H4 (cell line): ENCODE measurements at places on chromosomes 7 and 10. TPM values are rescaled to one million over a fixed set of nuclear protein-coding genes. Genes with fewer than 3 reads are reported as not detected.
A peak's percentile ranks its signal among the peaks of the same experiment; 100 is the strongest.

CTNNA3 gene
- total RNA-seq, result 0.02 TPM in 1 of 2 replicates, not detected in the other

TMEM236 gene
- total RNA-seq, result 0.04 TPM in 1 of 2 replicates, not detected in the other

KAZALD1 gene
- 10.2 and 22.5 TPM in 2 replicates for total RNA-seq

PTF1A gene
- not detected in 2 replicates for total RNA-seq

ATOH7 gene
- 0.27 and 0.88 TPM in 2 replicates for total RNA-seq

TAC1 gene
- total RNA-seq, result 9.2 and 11.1 TPM in 2 replicates

CPN1 gene
- not detected in 2 replicates for total RNA-seq

GOLGA7B gene
- total RNA-seq, result 0.04 and 0.08 TPM in 2 replicates

GRCh38 chr7:20790375-20790774, 3.7 kb upstream of the SP8 start:
- no peak for DNase-seq

GRCh38 chr7:69799048-69799697, 200.9 kb downstream of the AUTS2 start:
- DNase-seq, result no peak

GRCh38 chr7:27172315-27172774, 1.8 kb downstream of the HOXA10 start:
- no peak for DNase-seq

GRCh38 chr7:31333291-31333690, 7.2 kb downstream of the NEUROD6 start:
- DNase-seq, result no peak

DNA sequence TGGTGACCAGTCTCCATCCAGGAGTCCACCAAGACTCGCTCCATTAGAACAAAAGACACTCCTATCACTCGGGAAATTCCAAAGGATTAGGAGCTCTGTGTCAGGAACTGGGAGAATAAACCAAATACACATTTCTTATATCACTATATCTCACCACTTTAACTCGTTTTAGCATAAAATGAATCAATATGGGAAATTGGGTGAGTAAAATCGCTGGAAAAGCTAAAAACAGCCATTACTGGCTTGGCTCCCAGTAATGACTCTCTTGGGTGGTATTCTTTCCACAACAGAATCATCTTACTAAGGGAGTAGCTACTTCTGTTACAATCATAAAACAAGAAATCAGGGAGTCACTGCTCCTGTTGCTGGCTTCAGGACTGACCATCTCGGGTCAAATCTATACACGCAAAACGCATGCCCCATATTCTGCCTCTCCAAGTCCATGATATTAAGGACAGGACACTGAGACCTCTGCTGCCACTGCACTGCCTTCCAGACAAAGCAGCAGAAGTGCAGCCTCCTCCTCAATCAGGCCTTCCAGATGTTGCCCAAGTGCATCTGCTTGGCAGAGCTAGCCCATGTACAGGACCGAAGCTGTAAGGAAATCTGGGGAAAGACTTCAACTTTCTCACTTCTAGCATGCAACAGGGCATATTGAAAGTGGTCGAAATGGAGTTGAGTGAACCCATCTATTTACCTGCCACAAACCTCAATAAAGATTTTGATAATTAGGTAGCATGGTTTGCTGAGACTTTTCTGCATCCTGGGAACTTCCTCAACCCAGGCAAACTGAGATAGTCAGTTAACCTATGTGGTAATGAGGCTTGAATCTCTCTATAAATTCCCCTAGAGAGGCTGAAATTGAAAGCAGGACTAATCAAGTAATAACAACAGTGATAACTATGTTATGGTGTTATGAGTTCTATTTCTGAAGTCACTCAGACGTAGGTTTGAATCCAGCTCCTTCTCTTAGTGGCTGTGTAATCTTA, 14.4 kb upstream of the PANK1 start:
- no peak for DNase-seq

- peak; percentile 29 for DNase-seq
These were observed 70.6 kb upstream of the CCDC6 start for GRCh38 chr10:59976909-59977308.

DNA sequence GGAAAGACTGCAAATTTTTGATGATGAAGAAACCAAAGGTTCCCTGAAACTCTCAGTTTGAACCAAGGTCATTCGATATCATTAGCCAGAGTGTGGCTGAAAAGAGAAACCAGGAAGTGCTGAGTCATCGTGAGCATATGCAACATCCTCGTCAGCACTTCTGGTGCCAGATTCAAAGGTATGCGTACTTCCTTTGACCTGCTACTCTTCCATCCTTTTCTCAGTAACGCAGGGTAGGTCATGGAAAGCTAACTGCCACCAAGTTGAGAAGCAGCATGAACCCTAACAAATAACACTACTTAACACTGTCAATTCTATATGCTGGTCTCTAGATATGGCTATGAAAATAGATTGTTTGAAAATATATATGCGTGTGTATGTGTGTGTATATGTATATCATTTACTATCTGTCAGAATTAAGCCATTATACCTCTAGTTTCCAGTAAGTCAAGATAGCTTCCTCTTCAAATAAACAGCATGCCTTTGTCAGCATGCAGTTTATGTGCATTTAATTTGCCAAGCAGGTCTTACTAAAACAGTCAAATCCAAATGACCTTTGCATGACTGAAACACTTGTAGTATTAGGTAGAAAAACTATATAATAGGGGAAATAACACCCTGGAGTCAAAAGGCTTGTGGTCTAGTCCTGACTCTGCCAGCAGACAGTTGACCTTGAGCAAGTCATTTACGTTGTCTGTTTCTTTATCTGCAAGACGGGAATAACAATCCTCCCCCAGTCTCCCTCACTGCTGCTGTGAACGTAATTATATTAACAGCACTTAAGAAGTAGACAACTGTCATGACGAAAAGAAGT, 26.4 kb downstream of the CDK6 start:
- peak; percentile 98 for DNase-seq

GRCh38 chr7:113561446-113561845, 357.4 kb downstream of the PPP1R3A start:
- peak; percentile 25 for DNase-seq

- no peak for DNase-seq
These were observed 113.7 kb downstream of the CSTF2T start for GRCh38 chr10:51585742-51586141.

DNA sequence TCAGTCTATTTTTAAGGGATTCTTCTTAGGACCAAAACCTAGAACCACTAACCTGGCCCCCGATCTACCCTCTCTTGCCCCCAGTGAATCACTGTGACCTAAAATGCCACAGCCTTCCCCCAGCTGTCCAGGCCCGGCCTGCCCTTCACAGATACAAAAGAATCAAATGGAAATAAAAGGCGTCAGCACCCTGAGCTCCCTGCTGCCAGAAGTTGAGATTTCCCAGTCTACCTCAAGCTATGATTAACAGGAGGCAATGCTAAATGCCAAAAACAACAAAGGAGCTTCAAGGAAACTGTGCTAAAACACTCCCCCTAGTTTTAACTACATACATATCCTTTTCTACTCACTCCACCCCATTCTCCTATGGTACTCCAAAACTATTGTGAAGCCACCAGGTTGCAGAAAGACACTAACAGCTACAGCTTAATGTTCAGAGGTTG, 67.8 kb downstream of the GSAP start:
- peak; percentile 39 for DNase-seq

DNA sequence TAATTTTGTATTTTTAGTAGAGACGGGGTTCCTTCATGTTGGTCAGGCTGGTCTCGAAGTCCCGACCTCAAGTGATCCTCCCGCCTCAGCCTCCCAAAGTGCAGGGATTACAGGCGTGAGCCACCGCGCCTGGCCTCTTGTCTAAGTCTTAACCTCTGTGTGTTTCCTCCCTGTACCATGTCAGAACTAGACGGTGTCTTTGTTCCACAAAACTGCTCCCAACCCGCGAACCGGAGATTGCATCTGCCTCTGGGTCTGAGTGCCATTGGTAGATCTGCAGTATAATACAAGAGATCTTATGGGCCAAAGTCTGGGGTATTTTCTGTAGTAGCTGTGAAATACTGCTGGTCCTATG, 1.3 kb upstream of the EEF1AKMT2 start:
- no peak for DNase-seq
